ENCODE measurements at places on chromosomes 16 and 17.

DNA sequence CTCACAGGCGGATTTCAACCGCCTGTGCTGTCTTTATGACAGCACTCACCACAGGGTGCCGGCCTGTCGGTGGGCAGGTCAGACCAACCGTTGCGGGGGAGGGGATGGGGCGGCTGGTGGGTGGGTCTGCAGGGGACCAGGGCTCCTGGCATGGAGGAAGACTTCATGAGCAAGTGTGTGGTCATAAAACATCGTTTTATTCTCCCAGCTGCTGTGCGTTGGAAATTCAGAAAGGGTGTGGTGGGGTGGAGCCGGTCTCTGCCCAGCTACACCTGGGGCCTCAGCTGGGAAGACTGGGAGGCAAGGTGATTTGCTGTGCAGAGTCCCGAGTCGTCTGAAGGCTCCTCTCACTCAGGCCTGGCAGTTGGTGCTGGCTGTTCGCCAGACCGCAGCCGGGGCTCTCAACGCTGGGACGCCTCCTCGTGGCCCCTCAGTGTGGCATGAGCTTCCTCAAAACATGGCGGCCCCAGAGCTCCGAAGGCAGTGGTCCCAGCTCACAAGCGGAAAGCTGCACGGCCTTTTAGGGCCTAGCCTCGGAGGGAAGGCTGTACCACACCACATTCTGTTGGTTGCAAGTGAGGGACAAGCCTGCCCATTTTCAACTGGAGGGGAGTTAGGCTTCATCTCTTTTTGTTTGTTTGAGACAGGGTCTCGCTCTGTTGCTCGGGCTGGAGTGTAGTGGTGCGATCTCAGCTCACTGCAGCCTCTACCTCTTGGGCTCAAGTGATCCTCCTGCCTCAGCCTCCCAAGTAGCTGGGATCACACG is 45.8 kb upstream of the GSE1 start:
- no peak for DNase-seq

GRCh38 chr17:80717720-80718083 is 173.1 kb downstream of the RPTOR start:
- DNase-seq = no peak

DNA sequence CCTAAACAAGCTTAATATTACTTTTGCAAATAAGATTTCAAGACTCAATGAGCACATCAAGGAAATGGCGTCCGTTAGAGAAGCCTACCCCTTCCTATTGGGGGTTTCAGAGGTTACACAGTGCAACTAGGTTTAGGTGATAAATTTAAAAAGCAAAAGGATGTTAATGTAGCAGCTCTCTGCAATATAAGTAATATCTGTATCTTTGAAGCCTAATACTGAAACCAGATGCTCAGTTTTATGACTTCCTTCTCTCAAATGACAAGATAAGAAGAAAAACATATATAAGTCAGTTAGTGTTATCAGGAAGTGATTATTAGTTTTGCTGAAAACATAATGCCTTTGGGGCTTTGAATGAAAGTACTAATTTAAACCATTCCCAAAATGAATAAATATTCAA is 54.3 kb upstream of the MED13 start:
- DNase-seq = no peak

GRCh38 chr17:64378890-64379354 is 11.7 kb downstream of the PECAM1 start:
- no peak for DNase-seq

DNA sequence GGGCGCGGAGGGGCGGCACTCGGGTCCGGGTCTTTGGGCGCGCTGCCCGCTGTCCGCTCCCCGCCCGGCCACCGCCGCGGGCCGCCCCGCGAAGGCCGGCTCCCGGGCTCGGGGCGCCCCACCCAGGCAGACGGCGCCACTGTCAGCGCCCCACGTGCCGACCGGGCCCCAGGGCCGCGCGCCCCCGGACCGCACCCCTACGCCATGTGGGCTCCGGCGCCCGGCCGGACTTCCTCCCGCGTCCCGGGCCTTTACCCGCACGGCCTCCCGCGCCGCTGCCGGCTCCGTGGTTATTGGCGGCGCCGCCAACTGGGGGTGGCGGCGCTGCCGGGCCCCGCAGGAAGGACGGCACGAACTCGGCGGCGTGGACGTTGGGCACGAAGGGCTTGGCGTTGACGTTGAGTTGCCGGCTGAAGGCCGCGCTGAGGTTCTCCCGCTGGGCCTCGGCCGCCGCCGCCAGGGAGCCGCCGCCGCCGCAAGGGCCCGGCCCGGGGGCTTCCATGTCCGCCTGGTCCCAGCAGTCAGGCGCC is 577 bp downstream of the GSPT1 start:
- DNase-seq = no peak

DNA sequence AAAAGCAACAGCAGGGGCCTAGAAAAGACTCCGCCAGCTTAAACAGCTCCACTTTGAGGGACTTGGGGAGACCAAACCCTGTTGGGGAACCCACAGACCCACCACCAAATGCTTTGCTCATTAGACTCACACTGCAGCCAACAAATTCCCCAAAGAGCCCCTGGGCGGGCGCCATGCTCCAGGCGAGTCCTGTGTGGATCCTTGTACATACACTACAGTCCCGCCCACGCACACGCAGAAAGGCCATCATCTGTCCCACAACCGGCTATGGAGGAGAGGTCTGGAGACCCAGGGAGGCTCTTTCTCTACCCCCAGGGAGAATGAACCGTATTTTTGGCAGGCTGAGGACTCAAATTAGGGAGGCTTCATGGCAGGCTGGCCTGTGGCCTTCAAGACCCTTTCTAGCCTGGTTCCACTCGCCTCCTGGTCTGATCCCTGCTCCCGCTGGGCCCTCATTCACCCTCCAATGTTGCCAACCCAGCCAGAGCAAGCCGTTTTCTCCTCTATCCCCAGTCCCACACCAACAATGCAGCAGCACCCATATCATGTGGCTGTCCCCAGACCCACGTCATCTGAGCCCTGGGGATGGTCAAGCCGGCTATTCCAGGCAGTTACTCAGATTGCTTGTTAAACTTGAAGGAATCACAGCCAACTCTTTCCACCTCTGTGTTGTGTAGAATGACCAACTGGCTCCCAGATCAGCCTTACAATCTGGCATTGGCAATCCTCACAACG is 27.2 kb downstream of the ZNF423 start:
- no peak for DNase-seq

DNA sequence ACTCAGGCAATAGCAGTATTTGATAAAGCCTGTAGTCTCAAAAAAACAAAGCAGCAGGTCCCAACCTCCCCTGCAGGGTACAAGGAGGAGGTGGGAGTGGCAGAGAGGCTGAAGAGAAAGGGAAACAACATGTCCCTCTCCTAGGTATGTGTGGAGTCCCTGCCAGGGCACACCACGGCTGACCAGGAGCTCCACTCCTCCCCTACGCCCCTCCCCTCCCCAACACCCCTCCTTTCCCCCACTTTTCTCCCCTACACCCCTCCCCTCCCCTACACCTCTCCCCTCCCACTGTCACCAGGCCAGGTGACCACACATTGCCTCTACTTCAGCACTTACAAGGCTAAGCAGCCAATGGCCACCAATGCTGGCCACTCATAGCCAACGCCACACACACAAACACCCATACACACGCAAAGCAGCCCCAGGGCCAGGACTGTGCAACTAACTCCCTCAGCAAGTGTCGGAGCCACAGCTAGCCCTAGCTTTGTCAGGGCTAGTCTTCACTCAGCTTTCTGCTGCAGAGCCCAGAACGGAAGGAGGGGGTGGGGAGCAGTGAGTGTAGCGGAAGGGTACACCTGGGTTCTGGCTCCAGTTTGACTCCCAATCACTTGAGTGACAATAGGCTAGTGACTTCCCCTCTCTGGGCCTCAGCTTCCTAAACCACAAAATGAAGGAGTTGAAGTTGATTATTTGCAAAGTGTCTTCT is 8.2 kb downstream of the CAVIN1 start:
- peak; percentile 46 for DNase-seq

DNA sequence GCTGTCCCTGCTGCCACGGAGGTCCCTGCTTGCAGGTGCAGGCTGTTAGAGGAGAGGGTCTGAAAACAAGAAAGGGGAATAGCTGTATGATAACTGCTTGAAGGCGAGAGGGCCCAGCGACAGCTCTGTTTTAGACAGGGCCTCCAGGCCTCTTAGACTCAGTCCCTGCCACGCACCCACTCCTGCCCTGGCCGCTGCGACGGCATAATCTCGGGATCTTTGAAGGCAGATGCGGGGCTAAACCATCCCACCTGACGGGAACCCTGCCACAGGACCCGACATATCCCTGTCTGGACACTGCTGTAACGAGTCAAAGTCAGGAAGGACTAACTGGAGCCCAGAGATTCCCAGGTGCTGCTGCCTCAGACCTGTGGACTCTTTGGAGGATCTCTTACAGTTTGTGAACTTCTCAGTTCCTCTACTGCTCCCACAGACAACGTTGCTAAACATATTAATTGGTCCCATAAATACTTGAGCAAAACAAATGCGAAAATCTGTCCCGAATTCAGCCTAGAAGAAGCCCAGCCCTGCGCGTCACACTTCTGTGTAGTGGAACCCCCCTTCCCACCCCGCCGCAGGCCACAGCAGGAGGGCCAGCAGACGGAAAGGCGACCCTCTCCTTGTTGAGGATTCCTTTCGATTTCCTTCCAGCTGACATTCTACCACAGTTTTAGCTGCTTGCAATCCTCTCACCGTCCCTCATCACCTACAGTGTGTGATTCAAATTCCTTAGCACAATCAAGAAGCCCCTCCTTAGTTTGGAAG is 998 bp upstream of the TMEM11 start:
- no peak for DNase-seq

DNA sequence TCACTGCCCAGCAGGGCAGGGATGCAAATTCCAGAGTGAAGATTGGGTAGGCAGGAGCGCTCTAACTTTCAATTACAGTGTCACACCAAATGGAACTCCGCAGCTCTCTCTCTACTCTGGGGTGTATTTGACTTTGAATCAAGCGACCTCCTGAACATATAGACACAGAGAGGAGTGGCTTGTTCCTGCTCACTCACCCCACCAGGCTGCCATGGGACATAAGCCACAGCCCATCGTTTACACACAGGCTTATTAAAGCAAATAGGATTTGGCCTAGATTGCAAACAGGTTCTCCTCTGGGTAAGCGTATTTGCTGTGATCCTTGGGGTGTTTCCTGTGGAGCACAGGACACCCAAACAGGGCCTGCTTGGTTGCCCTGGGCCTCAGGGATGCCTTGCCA is 281.6 kb upstream of the CCL2 start:
- no peak for DNase-seq

DNA sequence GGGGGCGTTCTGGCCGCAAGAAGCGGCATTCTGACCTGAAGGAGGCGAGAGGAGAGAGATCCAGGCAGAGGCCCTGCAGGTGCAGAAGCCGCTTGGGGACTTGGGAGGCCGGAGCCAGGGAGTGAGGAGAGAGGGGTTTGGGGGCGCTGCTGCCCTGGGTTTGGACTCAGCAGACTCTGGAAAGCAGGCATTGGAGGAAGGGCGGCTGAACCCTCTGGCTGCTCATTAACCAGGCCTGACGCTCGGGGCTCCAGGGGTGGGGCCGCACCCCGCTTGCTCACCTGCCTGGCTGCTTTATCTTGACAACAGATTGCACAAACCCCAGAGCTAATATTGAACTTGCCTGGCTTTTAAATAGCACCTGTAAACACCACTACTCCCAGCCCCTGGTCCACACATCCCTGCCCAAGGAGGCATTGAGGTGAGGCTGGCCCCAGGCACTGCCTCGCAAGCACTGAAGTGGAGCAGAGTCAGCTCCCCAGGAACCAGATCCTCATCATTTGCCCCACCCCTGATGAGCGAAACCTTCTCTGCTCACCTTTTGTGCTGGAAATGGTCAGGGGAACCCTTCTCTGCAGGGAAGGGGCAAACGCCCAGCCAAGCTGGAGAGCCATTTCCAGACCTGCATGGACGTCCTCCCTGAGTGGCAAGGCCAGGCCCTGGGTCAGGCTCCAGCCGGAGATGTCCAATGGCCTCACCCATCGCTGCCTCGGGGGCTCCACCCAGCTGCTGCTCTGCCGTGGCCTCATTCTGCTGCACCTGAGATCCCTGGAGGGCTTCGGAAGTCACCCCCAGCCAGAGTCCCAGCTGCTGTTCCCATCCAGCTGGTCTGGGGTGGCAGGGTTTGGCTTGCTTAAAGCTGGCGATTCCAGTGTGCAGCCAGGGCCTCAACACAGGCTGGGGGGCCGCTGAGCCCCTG is 190.2 kb upstream of the GSE1 start:
- DNase-seq = no peak

DNA sequence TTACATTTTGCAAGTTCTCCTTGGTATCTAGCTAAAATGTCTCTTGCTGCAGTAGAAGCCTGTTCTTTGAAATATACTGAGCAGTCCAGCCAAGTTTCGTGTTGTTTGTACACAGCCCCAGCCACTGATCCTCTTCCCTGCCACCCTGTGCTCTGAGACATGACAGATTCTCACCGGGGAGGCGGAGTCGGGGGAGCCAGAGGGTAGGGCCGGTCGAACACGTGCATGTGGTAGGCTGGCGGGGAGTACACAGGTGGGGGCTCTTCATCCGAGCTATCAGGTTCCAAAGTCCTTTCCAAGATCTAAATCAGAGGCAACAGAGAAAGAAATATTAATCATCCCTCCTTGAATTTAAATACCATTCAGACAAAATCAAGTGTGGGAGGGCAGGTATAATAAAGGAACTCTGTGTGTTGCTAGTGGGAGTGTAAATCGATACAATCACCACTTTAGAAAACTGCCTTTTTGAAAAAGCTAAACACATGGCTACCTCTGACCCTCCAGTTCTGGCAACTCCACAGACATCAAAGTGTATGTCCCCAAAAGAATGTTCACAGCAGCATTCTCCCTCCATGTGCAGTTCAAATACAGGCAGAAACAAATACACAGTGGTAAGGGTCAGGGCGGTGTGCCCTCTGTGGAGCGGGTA is 29.7 kb upstream of the MRPS23 start:
- DNase-seq = no peak

- DNase-seq = no peak
These were observed 78.6 kb upstream of the CA10 start for GRCh38 chr17:52237151-52237550.

GRCh38 chr16:76176153-76176552 is 101.0 kb upstream of the CNTNAP4 start:
- DNase-seq = no peak

GRCh38 chr17:42067371-42068091 is 17.1 kb upstream of the C17orf113 start:
- peak; percentile 67 for DNase-seq

GRCh38 chr16:85124636-85125346 is 12.5 kb upstream of the CIBAR2 start:
- no peak for DNase-seq

DNA sequence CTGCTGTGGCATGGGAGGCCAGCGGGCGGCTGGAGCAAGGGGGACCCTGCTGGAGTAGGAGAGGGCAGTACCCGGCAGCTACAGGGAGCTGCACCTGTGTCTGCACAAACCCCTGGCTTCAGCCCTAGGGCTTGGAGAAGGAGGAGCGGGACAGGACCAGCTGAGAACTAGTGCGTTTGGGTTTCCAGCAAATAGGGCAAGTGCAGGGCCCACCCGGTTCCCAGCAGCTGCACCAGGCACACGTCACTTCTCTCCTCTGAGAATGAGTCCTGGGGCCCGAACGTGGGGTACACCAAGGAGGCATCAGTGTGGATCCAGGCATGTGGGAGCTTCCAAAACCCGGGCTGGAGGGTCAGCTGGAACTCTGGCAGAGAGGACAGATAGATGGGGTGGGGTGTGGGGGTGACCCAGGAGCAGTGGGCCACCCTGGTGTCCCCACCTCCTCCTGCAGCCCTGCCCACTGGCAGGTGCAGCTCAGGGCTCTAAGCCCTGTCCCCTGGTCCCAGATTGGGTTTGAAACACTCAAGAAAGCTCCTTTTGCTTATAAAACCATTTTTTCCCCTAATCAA is 5.6 kb downstream of the C16orf89 start:
- DNase-seq = no peak

- no peak for DNase-seq
These were observed 100.7 kb downstream of the OR1D5 start for GRCh38 chr17:2962729-2963128.

Measured in activated gamma-delta T cell treated with Interleukin-2 at 50 U/mL for 16 hours (primary cell).